T-helper 17 cell (primary cell): ENCODE measurements at places on chromosomes 1 and 21. TPM values are rescaled to one million over a fixed set of nuclear protein-coding genes. Genes with fewer than 3 reads are reported as not detected.

DNA sequence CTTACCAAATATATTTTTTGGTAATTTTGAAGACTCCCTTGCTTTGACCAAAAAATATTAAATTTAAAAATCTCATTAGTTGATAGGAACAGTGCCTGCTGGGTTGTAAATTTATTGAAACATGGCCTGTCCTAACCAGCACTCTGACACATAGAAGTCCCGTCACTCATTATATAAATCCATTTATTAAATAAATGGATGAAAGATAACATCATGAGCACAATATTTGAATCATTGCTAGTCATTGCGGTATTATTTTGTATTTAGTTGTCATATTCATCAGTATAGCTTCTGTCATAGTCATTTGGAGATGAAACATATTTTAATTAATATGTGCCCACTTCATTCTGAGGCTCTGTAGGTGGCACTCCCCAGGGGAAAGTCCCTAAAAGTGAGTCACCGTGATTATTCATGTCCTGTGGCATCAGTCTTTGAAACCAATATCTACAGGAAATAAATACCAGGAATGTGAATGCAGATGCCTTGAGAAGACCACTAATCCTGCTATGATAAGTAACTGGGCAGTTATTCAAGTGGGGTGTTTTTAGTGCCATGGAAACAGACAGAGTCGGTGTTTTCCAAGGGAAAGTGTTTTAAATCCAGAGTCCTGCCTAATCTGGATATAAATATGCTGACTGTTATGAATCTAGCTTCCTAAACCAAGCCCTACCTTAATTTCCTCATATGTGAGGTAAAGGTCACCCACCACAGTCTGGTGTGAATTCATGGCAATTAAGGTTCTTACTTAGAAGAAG lies 302.0 kb downstream of the DUSP10 start:
- peaks cover 7% of the 10 kb centered on the region for H3K4me1 ChIP-seq
- H3K36me3 ChIP-seq: no peaks in the 10 kb centered on the region
- no peak overlapping the region for H3K4me3 ChIP-seq
- peak overlapping the region; percentile 91 for H3K27ac ChIP-seq
- H3K27me3 ChIP-seq: peaks cover 21% of the 10 kb centered on the region

GRCh38 chr1:84133479-84133878 lies 10.6 kb upstream of the PRKACB start:
- peaks cover 2% of the 10 kb centered on the region for H3K36me3 ChIP-seq
- H3K27ac ChIP-seq: no peak overlapping the region
- H3K4me3 ChIP-seq: no peak overlapping the region
- H3K4me1 ChIP-seq: peaks cover 9% of the 10 kb centered on the region

DNA sequence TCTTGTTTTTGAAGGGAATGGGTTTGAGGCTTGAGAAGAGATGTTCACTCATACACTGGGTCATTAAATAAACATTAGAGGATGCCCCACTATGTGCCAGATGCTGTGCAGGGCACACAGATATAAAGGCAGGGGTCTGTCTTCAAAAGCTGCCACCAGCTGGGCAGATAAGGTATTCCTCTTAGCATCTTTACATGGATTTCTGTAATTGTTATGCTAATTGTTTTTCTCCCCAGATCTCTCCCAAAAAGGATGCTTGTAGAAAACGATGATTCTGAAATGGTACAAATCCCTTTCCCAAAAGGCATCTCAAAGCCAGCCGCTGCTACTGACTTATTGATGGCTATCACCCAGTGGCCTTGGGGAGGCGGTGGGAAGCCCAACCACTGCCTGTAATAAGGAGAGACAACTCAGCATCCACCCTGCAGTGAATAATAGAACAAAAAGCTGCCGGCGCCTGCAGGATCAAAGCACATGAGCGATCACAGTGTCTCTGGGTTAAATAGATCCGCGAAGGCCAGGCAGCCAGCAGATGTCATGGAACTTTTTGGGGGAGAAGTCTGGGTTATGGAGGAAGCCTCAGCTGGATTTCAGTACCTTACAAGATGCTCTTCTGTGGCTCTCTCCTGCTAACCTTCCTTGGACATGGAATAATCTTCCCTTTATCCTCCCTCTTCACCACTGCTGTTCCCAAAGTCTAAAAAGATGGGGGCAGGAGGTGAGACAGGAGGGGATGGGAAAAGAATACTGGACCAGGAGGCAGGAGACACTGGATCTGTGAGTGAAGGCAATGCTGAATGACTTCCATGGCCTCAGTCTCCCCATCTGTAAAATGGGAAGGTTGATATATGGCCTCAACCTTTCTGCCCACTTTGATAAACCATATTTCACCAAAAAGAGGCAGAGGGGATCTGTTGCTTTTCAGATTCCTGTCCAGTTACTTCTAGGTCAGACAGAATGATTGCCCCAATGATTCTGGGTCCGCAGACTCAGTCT lies 54.8 kb upstream of the CD34 start:
- H3K27ac ChIP-seq: no peak overlapping the region
- peaks cover 41% of the 10 kb centered on the region for H3K27me3 ChIP-seq
- no peak overlapping the region for H3K4me3 ChIP-seq
- no peaks in the 10 kb centered on the region for H3K36me3 ChIP-seq
- peaks cover 10% of the 10 kb centered on the region for H3K4me1 ChIP-seq
- no peak for DNase-seq

GRCh38 chr1:41935226-41935625 lies 16.5 kb upstream of the HIVEP3 start:
- peaks cover 9% of the 10 kb centered on the region for H3K36me3 ChIP-seq
- H3K4me3 ChIP-seq: no peak overlapping the region
- H3K27me3 ChIP-seq: no peaks in the 10 kb centered on the region
- no peak overlapping the region for H3K27ac ChIP-seq

- H3K4me3 ChIP-seq: no peak overlapping the region
- no peak for DNase-seq
- no peaks in the 10 kb centered on the region for H3K4me1 ChIP-seq
- H3K27ac ChIP-seq: no peak overlapping the region
- peaks cover 4% of the 10 kb centered on the region for H3K36me3 ChIP-seq
- peaks cover 24% of the 10 kb centered on the region for H3K27me3 ChIP-seq
These were observed 128.8 kb upstream of the RAVER2 start for GRCh38 chr1:64616039-64616438.

- DNase-seq: no peak
- H3K4me1 ChIP-seq: no peaks in the 10 kb centered on the region
- H3K36me3 ChIP-seq: no peaks in the 10 kb centered on the region
- no peak overlapping the region for H3K27ac ChIP-seq
- H3K27me3 ChIP-seq: peaks cover 10% of the 10 kb centered on the region
These were observed 12.3 kb upstream of the JAM2 start for GRCh38 chr21:25626757-25627156.

- H3K27ac ChIP-seq: no peak overlapping the region
- no peaks in the 10 kb centered on the region for H3K4me1 ChIP-seq
- no peak overlapping the region for H3K4me3 ChIP-seq
These were observed 197.5 kb downstream of the BRINP2 start for GRCh38 chr1:177368255-177368654.

- H3K36me3 ChIP-seq: no peaks in the 10 kb centered on the region
- H3K4me1 ChIP-seq: no peaks in the 10 kb centered on the region
- peaks cover 18% of the 10 kb centered on the region for H3K27me3 ChIP-seq
These were observed 105.9 kb downstream of the KCNK1 start for GRCh38 chr1:233719655-233720341.

DNA sequence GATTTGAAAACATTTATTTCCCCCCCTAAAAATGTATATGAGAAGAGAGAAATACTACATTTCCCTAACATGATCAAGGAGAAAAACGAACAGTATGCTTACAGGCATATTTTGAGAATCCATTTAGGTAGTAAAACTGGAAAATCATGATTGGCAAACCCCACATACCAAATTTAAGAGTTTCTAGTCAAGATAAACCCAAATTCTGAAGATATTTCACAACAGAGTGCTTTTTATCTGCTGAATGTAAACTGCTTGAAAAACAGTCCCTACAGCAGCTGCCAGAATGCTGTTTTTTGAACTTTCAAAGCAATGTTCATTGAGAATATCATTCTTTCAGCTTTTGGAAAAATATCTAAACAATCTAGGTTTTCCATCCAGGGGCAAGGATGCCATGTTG lies 31.0 kb downstream of the ASH1L start:
- H3K27me3 ChIP-seq: no peaks in the 10 kb centered on the region
- peaks cover 30% of the 10 kb centered on the region for H3K4me1 ChIP-seq
- H3K27ac ChIP-seq: peak overlapping the region; percentile 24
- H3K4me3 ChIP-seq: no peak overlapping the region

- no peaks in the 10 kb centered on the region for H3K27me3 ChIP-seq
- no peak for DNase-seq
- H3K27ac ChIP-seq: no peak overlapping the region
These were observed 95.5 kb downstream of the ZFYVE9 start for GRCh38 chr1:52237430-52237829.

- H3K27me3 ChIP-seq: peaks cover 13% of the 10 kb centered on the region
- H3K27ac ChIP-seq: no peak overlapping the region
These were observed 35.0 kb downstream of the OVGP1 start for GRCh38 chr1:111392460-111392945.

DNA sequence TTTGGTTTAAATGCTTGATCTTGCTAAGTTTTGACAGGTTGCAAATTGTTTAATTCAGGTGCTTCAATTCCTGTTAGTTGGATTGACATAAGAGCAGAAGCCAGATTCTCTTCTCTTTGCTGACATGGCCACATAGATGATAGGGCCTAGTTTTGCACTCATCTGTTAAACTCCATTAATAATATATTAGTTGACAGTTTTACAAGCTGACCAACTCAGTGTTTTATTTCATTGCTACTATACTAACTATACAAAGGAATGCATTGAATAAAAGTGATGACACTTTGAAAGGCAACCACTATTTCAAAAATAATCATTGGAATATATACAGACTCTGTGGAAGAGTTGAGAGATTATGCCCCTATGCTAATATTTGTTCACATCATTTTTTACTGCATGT lies 255.6 kb upstream of the DPYD start:
- H3K4me1 ChIP-seq: no peaks in the 10 kb centered on the region
- no peak for DNase-seq
- no peak overlapping the region for H3K27ac ChIP-seq
- H3K27me3 ChIP-seq: no peaks in the 10 kb centered on the region
- no peaks in the 10 kb centered on the region for H3K36me3 ChIP-seq

DNA sequence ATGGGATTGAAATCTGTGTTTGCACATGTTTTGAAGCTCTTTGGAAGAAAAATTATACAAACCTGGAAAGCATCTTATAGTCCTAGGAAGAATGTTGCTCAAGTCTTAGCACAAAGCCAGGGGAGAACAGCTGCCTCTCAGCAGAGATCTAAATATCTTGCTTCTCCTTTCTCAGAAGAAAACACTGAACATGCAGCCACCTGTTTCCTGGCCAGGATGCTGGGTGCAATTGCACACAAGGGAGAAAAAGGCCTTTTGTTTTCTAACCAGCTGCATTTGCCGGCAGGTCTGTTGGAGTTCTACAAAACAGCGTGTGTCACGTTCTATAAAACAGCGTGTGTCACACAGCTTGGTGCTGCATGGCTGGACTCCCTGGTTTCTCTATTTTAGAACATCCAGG lies 259.6 kb upstream of the PLD5 start:
- peaks cover 2% of the 10 kb centered on the region for H3K36me3 ChIP-seq
- H3K27me3 ChIP-seq: peaks cover 13% of the 10 kb centered on the region
- DNase-seq: no peak
- no peak overlapping the region for H3K4me3 ChIP-seq
- no peaks in the 10 kb centered on the region for H3K4me1 ChIP-seq

- H3K36me3 ChIP-seq: no peaks in the 10 kb centered on the region
- no peak overlapping the region for H3K4me3 ChIP-seq
- no peak for DNase-seq
- H3K27me3 ChIP-seq: no peaks in the 10 kb centered on the region
- no peak overlapping the region for H3K27ac ChIP-seq
These were observed 421.5 kb downstream of the RWDD3 start for GRCh38 chr1:95655321-95656020.

- peaks cover 65% of the 10 kb centered on the region for H3K27me3 ChIP-seq
- H3K27ac ChIP-seq: no peak within 1 kb of the TSS
- H3K36me3 ChIP-seq: peaks cover 3% of the 10 kb centered on the region
- no peak for DNase-seq
These were observed at the start of gene KCNA2 for GRCh38 chr1:110605901-110606656. Gene KCNA2, minus strand, starts transcription at chr1:110606358. Its CDS starts 1,576 bp downstream, at chr1:110604782.

- H3K27ac ChIP-seq: no peak overlapping the region
- peaks cover 25% of the 10 kb centered on the region for H3K4me1 ChIP-seq
- H3K4me3 ChIP-seq: no peak overlapping the region
These were observed 2.7 kb downstream of the DISP1 start for GRCh38 chr1:222817529-222817928.

- no peak overlapping the region for H3K4me3 ChIP-seq
- H3K27me3 ChIP-seq: peaks cover 18% of the 10 kb centered on the region
- peaks cover 2% of the 10 kb centered on the region for H3K4me1 ChIP-seq
- no peaks in the 10 kb centered on the region for H3K36me3 ChIP-seq
- no peak for DNase-seq
- H3K27ac ChIP-seq: no peak overlapping the region
These were observed 21.8 kb upstream of the ERRFI1 start for GRCh38 chr1:8047686-8048445.

GRCh38 chr1:20949871-20950590 lies 162.9 kb upstream of the HP1BP3 start:
- DNase-seq: no peak
- no peak overlapping the region for H3K27ac ChIP-seq
- H3K36me3 ChIP-seq: peaks cover 9% of the 10 kb centered on the region
- peak overlapping the region; percentile 46 for H3K4me3 ChIP-seq
- H3K27me3 ChIP-seq: no peaks in the 10 kb centered on the region

Gene SMG7
- 50.6 TPM for total RNA-seq

Gene ZFP69
- 3.1 TPM for total RNA-seq

Gene ERG
- not detected for total RNA-seq

Gene IQCC
- total RNA-seq: 4.1 TPM

Gene ANKRD45
- not detected for total RNA-seq

Gene SLC2A5
- total RNA-seq: 0.85 TPM
